Heart right ventricle (tissue), 16 donors: ENCODE measurements at places on chromosomes 4 and X.

DNA sequence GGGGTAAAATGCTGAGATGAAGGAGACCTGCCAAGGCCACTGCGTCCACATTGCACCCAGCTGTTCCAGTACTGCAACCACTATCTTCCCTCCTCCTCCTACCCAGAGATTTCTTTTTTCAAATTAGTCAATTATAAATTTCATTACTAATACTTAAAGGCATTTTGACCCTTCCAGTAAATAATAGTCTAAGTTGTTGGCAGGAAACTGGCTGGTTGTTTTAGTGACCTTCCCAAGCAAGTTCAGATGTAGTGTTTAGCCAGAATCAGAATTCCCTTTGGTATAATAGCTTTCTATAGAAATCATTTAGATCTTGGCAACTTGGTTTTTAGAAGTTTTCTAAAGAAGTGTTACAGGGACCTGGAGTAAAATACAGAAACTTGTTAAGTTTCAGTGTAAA, 66.0 kb downstream of the AASDH start:
- H3K4me1 ChIP-seq: no peaks in the 10 kb centered on the region
- H3K4me3 ChIP-seq: no peak overlapping the region

GRCh38 chr4:6355052-6355451, 85.4 kb downstream of the WFS1 start:
- no peak overlapping the region for H3K27ac ChIP-seq
- H3K27me3 ChIP-seq: peaks cover 18% of the 10 kb centered on the region
- H3K4me3 ChIP-seq: no peak overlapping the region
- no peaks in the 10 kb centered on the region for H3K4me1 ChIP-seq
- H3K36me3 ChIP-seq: no peaks in the 10 kb centered on the region

- H3K27ac ChIP-seq: no peak overlapping the region
- H3K36me3 ChIP-seq: no peaks in the 10 kb centered on the region
- no peak for DNase-seq
- no peaks in the 10 kb centered on the region for H3K27me3 ChIP-seq
- no peak overlapping the region for H3K4me3 ChIP-seq
These were observed 42.2 kb downstream of the CASK start for GRCh38 chrX:41881166-41881565.

- H3K36me3 ChIP-seq: no peaks in the 10 kb centered on the region
- H3K27ac ChIP-seq: no peak overlapping the region
- no peaks in the 10 kb centered on the region for H3K27me3 ChIP-seq
- no peak overlapping the region for H3K4me3 ChIP-seq
These were observed 305.7 kb upstream of the SLIT2 start for GRCh38 chr4:19945979-19946380.

- H3K27me3 ChIP-seq: no peaks in the 10 kb centered on the region
- no peak for DNase-seq
- no peak overlapping the region for H3K4me3 ChIP-seq
These were observed 5.7 kb downstream of the ARL13A start for GRCh38 chrX:100975212-100975611.

- H3K27ac ChIP-seq: no peak overlapping the region
- no peaks in the 10 kb centered on the region for H3K36me3 ChIP-seq
- peaks cover 11% of the 10 kb centered on the region for H3K27me3 ChIP-seq
These were observed 21.4 kb downstream of the HMX1 start for GRCh38 chr4:8850074-8850829.

- H3K4me3 ChIP-seq: no peak overlapping the region
- no peaks in the 10 kb centered on the region for H3K36me3 ChIP-seq
- H3K27me3 ChIP-seq: no peaks in the 10 kb centered on the region
- peaks cover 30% of the 10 kb centered on the region for H3K4me1 ChIP-seq
- H3K27ac ChIP-seq: peak overlapping the region; percentile 78
These were observed 1.1 kb upstream of the CHST7 start for GRCh38 chrX:46572340-46572936.
